AG09319 (cell line): ENCODE measurements at places on chromosomes 1 and 21.

DNA sequence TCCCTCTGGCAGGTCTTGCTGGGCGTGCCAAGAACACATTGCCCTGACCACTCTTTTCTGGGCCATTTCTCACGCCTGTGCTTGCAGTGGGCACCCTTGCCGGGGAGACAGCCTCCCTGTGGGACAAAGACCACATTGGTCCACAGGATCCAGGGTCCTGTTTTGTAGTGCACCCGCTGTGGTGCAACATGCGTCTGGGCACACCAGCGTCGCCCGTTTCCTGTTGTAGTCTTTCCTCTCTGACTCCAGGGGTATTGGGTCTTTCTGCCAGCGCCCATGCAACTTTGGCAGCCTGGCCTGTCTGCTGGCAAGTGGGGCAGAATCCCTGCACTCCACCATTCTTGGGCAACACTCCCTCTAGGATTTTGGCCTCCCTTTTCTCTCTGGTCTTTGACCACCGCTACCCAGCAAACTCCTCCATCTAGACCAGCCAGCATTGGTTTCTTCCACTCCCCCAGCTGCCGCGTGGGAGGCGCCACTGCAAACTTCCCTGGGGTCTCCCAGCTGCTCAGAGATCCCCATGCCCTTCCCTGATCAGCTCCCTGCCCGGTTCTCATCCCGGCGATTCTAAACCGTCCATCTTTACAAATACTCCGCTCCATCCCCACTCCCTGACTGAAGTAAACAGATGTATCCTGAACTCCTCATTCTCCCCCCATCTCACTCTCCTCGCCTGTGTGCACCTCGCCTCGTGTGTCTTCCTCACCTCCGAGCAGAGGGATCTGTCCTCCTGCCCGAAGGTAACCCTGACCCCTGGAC is 1.2 kb upstream of the TPRG1L start:
- no peak for DNase-seq

- no peak for DNase-seq
Measured at GRCh38 chr1:156097499-156098178, 15.4 kb upstream of the MEX3A start.

- no peak for DNase-seq
Measured at GRCh38 chr1:41648230-41648629, 163.7 kb upstream of the EDN2 start.

DNA sequence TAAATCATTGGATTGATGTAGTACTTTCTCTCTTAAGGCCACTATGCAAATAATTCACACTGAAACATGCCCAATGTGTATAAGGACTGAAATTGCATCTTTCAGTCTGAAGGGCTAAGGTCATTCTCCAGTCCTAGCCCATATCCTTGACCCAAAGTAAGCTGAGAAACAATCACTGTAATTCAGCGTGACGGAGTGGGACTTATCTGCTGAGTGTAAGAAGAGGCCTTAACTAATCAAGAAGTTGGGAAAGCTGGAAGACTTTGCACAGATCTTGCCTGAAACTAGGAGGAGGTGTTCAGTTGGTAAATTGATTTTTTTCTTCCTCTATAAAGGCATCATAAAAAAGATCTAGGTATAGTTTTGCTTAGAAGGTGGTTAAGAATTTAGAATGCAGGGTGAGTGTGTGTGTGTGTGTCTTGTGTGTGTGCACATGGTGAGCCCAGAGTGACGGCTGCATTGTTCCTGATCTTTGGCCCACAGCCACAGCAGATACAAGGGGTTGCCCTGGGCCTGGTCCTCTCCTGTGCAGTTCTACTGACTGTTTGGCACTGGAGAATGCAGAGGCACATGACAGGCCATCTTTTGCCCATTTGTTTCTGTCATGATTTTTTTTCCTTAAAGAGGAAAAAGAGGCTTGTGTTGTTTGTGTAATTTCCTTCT is 13.3 kb upstream of the PPP2R5A start:
- no peak for DNase-seq

DNA sequence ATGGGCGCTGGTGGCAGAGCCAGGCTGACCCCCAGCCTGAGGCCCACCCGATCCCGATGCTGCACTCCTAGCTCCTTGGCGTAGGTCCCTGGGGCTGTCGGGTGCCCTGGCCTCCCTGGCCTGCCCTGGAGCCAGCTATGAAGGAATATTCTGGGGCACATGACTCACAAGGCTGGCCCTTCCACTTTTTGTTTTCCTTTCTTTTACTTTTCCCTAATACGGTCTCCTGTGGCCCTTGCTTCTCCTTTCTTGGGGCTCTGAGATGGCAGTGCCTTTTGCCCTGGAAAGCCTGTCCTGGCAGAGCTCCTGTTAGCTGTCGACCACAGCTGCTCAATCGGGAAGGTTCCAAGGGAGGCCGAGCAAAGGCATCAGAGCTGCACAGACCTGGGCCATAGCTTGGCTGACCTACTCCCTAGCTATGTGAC is 22.1 kb downstream of the ARHGEF10L start:
- DNase-seq = no peak

- no peak for DNase-seq
Measured at GRCh38 chr1:53061859-53062707, at the start of gene PODN. Gene PODN (plus strand): TSS chr1:53062213. CDS start chr1:53069856, 7,643 bp downstream.

GRCh38 chr1:9589719-9590157 is 1.0 kb downstream of the TMEM201 start:
- no peak for DNase-seq

DNA sequence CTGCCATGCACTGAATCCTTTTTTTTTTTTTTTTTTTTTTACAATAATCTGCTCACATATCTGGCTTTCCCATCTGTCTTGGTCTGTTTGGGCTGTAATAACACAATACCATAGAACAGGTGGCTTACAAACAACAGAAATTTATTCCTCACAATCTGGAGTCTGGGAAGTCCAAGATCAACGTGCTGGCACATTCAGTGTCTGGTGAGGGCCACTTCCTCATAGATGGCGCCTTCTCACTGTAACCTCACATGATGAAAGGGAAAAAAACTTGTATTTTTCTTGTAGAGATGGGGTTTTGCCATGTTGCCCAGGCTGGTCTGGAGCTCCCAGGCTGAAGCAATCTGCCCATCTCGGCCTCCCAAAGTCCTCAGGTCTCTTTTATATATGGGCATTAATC is 13.0 kb upstream of the PARP1 start:
- no peak for DNase-seq

DNA sequence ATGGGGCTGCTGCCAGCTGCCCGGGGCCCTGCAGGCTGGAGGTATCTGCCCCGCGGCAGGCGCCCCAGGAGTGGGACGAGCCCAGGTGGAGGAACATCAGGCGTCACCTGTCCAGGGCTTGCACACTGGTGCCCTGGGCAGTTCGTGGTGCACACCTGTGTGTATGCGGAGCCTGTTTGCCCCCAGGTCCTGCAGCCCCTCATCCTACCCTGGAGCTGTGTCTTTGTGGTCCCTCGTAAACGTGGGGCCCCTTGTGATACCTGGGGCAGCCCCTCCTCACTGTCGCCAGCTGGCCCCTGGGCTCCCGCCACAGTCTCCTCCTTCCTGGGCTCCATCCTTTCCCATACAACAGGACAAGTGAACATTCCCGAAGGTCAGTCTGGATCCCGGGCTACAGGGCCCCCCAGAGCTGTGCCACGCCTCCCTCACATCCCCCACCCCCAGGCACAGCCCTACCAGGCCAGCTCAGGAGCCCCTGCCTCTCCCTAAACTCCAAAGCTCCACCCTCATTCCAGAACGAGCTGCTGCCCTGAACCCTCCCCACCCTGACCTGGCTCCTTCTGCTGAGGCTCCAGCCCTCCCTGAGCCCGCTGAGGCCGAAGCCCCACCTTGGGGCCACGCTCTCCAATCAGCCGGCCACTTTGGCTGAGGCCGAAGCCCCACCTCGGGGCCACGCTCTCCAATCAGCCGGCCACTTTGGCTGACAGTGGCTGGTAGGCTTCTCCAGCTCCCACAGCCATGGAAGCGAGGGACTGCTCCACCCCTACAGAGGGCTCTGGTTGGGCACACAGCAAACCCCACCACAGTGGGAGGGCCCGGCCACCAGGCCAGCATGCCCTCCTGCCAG is 42.6 kb downstream of the UBE2G2 start:
- DNase-seq = no peak

DNA sequence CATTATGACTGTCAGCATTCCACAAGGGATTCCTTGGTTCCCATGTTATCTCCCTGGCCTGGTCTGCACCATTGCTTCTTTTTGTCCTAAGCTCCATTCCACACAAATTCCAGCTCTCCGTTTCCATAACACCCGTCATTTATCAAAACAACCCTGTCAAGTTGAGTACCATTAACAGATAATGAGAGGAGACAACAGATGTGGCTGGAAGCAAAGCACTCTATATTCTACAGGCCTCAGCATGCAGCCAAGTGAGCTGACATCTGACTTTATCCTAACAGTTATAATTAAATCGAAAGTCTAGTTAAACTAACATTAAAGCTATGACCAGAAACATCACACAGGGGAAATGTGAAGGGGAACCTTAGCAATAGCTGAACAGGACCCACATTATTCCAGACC is 110.4 kb downstream of the RERE start:
- no peak for DNase-seq

DNA sequence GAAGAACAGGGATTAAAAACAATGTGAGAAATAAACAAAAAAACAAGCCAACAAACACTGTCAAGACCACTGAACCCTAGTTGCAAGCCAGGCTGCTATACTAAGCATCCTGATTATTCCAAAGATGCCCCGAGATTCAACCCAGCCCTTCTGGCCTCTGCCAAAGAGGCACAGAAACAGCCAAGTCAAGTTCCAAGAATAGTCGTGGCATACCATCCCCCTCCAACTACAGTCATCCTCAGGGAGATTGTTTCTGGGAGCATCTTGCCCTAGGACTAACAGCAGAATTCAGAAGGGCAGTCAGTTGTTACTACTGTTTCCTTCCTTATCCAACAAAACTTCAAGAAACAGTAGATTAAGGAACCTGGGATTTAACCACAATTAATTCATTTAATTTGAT is 52.3 kb downstream of the ABL2 start:
- DNase-seq = peak; percentile 27

DNA sequence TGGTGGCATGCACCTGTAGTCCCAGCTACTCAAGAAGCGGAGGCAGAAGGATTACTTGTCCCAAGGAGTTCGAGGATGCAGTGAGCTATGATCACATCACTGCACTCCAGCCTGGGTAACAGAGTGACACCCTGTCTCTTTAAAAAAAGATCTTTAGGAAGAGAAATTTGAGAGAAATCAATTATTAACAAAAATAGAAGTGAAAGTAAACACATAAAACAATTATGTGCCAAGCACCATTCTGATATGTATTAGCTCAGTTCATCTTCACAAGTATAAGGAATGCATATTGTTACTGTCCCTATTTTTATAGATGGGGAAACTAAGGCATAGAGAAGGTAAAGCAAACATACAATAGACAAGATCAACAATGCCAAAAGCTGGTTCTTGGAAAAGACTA is 48.1 kb downstream of the MATN1 start:
- DNase-seq = no peak

DNA sequence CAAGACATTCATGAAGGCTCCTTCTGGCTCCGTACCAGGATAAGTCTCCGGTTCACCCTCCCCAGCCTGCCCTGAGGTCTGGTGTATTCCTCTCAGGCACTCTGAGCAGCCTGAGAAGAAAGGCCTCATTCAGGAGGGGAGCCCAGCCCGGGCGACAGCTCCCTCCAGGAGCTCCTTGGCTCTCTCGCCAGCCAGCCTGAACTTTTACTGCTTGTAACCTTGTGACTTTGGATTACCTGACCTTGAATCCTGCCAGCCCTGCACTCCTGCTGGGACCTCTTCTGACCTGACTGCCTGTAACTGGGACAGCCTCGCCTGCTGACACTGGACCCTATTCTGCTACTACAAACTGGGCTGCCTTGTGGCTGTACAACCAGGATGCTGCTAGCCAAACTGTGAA is 65.8 kb downstream of the CD34 start:
- DNase-seq = no peak

DNA sequence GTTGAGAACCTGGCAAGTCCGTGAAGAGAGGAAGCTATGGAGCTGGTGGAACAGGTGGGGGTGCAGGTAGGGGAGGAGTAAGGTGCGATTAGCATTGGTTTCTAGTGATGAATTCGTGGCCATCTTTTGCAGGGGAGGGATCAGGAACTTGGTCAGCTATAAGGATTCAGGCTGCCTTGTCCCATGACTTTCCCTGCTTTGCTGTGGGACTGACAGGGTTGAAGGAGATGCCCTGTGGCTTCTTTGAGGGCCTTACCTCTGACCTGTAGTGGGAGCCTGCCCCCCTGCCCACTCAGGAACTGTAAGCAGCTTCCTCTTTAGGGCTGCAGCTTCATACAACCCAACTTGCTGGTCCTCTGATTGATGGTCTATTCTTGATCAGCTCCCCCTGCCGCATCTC is 84.7 kb upstream of the CD34 start:
- no peak for DNase-seq

- DNase-seq = no peak
Measured at GRCh38 chr1:21045351-21045750, 131.3 kb downstream of the EIF4G3 start.

DNA sequence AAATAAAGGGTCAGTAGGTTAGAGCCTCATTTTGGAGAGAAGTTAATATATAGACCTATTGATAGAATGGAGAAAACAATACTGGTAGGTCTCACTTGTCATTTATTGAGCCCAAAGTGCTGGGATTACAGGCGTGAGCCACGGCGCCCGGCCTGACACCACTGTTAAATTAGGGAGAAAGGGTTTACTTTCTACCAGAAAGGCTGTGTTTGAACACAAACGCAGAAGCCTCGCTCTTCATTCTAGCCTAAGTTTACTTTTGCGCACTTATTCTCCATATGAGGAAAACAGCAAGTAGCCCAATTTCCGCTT is 710 bp upstream of the PRPF3 start:
- no peak for DNase-seq

GRCh38 chr1:159755451-159756007 is 25.2 kb upstream of the DUSP23 start:
- no peak for DNase-seq

- DNase-seq = no peak
Measured at GRCh38 chr1:182990413-182991144, 32.6 kb upstream of the LAMC1 start.

- peak; percentile 97 for DNase-seq
Measured at GRCh38 chr1:66271216-66271903, 262.6 kb upstream of the SGIP1 start.
